Stimulated activated effector memory CD8-positive, alpha-beta T cell treated with anti-CD3 and anti-CD28 coated beads, Interleukin-12 subunit alpha, Interleukin-12 subunit beta, amount 100 ng/mL, for 72 hours (primary cell): ENCODE measurements at places on chromosomes 11 and 22.

DNA sequence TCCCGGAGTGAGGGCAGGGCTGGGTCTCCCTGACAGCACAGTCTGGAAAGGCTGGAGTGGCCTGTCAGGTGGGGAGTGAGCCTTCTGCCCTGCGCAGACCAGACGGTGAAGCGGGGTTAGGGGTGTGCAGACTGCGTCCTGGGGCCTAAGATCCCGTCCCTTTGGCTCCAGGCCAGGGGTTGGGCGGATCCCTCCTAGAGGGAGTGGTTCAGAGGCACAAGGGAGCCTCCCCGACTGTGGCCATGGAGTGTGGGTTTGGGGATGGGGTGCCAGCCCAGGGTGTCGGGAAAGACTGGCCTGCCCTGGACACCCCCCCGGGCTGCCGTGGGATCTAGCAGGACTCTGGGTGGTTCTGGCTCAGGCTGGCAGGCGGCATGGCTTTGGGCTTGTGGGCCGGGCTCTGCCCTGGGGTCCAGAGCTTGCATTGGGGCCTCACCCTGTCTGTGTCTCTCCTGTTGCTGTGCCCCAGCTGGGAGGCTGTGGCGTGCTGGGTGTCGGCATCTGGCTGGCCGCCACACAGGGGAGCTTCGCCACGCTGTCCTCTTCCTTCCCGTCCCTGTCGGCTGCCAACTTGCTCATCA is 19.5 kb downstream of the TSPAN4 start:
- DNase-seq, result no peak

- no peak for DNase-seq
These were observed 27.0 kb upstream of the SCGB1A1 start for GRCh38 chr11:62391642-62392425.

DNA sequence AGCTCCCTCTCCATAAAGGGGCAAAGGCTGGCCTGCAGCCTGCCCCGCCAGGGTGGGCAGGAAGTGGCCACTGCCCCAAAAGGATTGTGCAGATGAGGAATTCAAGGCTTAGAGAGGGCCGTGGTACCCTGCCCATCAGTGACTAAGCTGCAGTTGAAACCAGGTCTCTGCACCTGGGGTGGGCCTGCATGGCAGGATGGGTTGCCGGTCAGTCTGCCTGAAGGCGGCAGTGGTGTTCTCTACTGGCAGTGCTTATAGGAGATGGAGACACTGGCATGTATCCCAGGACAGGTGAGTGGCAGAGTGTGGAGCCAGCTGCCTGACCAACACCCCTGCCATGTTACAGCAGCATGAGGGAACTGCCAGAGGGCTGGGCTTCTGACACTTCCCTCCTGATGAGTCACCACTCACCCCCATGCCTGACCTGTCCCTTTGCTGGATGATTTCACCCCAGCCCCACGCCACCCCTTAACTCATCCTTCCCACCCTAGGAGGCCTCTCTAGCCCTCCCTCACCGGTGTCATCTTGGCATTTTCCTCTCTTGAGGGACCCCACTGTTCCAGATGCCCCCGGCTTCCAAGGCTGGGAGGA is 70.2 kb upstream of the LMO1 start:
- DNase-seq, result no peak

GRCh38 chr22:49614966-49615965 is 212.4 kb downstream of the BRD1 start:
- DNase-seq, result no peak

DNA sequence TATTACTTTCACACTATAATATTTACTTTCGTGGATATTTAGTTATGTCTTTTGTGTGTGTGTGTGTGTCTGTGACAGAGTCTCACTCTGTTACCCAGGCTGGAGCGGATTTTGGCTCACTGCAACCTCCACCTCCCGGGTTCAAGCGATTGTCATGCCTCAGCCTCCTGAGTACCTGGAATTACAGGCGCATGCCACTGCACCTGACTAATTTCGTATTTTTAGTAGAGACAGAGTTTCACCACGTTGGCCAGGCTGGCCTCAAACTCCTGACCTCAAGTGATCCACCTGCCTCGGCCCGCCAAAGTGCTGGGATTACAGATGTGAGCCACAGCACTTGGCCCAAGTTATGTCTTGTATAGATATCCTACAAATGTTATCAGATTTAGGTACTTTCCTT is 9.9 kb downstream of the PISD start:
- DNase-seq, result no peak

GRCh38 chr11:132587716-132588115 is 944.6 kb downstream of the OPCML start:
- DNase-seq, result no peak

DNA sequence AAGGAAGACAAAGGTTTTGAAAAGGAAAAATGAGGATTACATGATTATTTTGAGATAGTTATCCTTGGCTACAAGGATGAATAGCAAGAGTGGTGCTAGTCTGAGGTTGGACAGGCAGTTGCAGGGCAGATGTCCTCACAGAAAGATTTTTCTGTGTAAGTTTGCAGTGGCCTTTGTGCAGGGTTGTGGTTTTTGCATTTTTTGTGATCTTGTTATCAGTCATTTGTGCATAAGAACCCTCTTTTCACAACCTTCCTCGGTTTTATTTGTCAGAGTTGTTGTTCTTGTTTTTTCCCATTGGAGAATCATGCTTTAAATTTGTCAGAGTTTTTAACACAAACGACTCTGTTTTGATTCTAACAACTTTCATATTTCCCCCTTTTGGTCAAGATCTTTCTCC is 1.4 kb downstream of the CCDC134 start:
- no peak for DNase-seq

DNA sequence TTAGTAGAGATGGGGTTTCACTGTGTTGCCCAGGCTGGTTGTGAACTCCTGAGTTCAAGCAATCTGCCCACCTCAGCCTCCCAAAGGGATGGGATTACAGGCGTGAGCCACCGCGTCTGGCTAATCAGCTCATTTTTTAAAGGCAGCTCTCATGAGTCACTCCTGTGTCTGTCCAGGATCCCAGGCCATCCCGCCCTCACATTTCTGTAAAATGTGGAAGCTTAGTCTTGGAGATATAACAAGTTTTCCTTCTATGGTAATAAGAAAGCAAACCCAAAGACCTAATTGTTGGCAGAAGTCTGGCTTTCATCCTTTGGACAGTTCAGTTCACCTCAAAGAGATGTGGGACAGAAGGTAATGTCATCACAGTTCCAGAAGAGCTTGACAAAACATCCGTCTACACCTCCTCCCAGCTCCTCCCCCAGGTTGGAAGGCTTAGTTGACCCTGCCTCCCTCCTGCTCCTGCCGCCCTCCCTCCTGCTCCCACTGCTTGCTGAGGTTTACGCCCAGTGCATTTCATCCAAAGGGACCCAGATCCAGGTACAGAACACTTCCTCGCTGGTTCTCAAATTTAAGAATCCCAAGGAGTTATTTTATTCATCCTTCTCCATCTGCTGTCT is 6.4 kb downstream of the DRD2 start:
- DNase-seq, result no peak

DNA sequence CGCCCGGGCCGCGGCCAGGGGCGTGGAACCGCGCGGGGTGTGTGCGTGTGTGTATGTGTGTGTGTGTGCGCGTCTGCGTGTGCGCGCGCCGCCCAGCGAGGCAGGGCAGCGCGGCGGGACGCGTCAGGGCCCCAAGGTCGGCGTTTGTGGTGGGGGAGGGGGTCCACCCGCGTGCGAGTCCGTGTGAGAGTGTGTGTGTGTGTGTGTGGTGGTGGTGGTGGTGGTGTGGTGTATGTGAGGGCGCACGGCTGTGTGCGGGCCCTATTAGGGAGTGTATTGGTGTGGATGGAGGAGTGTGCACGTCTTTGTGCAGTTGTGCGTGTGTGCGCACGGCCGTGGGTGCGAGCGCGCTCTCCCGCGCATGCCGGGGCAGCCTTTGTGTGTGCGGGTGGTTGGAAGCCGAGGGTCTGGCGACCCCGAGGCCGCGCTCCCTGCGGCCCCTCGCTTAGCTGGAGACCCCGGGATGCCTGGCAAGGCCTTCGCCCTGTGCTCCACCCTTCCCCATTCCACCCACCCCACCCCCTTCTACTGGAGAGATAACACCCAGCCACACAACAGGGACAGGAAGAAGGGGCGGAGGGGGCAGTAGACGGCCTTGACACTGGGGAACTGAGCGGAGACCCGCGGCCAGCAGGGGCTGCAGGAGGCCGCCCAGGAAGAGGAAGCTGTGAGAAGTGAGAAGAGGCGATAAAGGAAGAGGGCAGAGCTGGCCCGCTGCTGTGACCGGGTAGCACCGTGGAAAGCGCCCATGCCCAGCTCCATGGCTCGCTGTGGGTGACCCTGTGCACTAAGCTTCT is 528 bp upstream of the ARRB1 start:
- DNase-seq, result peak; percentile 76

DNA sequence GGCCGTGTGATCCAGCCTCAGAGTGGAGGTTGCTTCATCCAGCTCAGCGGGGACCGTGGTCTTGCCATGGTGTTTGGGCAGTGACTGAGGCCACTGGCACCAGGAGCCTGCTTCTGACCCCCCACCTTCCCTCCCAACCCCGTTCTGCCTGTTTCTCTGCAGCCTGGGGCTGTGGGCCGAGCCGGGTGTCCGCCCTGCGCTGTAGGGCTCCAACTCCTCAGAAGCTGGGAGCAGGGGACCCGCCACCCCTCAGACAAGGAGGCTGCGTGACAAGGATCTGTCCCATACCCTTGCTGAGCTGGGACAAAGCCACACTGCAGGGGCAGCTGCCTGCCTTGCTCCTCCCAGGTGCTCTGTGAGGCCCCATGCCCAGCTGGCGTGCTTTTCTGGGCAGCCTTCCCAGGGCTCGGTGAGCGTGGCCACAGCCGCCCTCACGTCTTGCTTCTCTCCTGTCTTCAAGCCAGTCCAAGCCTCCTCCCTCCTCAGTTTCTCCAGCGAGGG is 11.7 kb upstream of the ARFGAP3 start:
- DNase-seq, result no peak

DNA sequence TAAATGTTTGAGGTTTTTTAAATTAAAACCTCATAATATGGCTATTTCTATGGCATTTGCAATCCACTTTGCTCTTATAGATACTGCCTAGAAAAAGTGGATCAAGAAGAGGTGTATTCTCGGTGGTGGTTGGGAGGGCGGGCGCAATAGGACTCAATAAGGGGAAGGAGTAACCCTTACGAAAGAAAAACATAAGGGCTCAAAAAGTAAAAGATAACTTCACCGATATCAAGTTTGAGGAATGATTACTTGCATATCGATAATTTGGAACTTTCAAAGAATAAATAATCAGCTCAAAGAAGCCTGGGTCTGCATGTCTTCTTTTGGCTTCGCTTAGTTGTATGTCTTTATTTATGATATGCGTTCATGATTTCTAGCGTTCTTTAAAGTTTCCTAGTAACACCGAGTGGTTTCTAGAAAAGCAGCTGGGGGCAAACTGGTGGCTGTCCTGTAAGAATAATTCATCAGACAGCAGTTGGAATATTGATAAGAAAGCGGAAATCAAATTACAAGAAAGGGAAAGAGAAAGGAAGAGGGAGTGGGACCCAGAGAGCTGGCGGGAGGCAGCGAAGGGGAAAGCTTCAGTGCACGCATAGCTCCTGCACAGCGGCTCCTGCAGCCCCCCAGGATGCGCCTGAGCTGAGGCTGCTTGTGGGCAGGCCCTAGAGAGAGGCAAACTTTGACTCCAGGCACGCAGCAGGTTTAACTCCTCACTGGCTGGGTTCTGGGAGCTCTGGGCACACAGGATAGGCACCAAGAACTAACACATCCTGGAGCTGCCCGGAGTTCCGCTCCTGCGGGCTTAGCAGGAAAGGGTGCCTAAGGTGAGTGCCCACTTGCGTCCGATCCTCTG is 9.1 kb upstream of the FLI1 start:
- DNase-seq, result no peak

DNA sequence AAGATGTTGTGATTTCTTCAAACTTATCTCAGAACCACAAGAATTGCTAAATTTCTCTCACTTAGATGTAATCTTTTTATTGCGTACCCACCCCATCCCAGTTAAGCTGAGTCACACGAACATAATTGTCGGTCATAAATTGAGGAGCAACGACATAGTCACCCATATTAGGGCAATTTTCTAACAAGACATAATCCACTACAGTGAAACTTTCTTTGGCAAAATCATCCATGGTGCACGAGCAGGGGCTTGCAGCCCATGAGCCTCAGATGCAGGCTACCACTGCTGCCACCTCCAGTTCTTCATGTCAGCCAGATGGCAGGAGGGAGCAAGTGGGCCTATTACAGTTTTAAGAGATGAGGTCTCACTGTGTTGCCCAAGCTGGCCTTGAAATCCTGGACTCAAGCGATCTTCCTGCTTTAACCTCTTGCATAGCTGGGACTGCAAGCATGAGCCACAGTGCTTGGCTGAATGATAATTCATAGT is 70.3 kb upstream of the GRK2 start:
- DNase-seq, result no peak

GRCh38 chr11:36164506-36165250 is 124.5 kb downstream of the COMMD9 start:
- DNase-seq, result no peak

GRCh38 chr11:75298191-75298975 is 53.1 kb downstream of the ARRB1 start:
- DNase-seq, result no peak

- DNase-seq, result no peak
These were observed 8.9 kb downstream of the MN1 start for GRCh38 chr22:27792452-27793161.

DNA sequence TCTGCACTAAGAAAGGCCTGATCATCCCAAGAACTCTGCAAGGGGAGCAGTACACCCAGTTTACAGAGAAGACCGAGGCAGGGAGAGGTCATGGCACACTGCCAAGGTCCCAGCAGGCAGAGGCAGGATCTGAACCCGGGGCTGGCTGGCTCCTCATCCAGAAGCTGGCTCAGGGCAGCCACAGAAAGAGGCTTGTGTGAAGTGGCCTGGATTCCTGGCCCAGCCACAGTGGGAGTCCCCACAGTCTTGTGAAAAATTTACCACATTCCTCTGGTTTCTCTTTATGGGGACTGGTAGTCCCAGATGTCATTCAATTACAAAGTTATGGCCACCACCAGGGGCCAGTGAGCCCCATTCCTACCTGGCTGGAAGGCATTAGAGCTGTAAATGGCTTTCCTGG is 440.5 kb downstream of the MIAT start:
- DNase-seq, result no peak

GRCh38 chr22:27022274-27022895 is 365.0 kb downstream of the MIAT start:
- DNase-seq, result no peak

- DNase-seq, result no peak
These were observed 55.8 kb downstream of the CLMP start for GRCh38 chr11:123139206-123139605.

GRCh38 chr11:4589017-4589416 is 4.8 kb upstream of the OR52I1 start:
- DNase-seq, result no peak

GRCh38 chr11:10377183-10377582 is 72.3 kb downstream of the ADM start:
- no peak for DNase-seq

GRCh38 chr22:22865311-22866072 is 22.1 kb upstream of the IGLL5 start:
- peak; percentile 52 for DNase-seq
